ENCODE measurements at places on chromosomes 16 and 17.
A peak's percentile ranks its signal among the peaks of the same experiment; 100 is the strongest.

- DNase-seq: no peak
Measured at GRCh38 chr17:38332735-38333134, 11.0 kb downstream of the GPR179 start.

DNA sequence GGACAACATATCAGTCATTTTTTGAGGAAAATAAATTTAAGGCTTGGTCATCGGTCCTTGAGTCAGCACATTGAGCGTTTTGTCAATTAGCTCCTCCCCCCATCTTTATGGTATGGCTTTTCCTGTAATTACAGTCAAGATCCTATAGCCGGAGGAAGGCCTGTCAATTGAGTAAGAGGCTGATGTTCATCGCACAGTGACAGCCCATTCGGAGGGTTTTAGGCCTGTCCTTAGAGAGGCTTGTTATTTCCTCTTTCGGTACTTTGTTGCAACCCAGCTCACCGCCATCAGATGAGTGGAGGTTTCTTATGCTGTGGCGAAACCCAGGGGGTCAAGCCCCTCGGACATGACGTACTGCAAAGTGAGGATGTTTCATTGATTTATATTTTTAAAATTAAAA is 395.2 kb downstream of the WWOX start:
- no peak for DNase-seq

- no peak for DNase-seq
Measured at GRCh38 chr17:17675925-17676534, 5.2 kb upstream of the RAI1 start.

- DNase-seq: no peak
Measured at GRCh38 chr16:59545721-59546120, 811.6 kb upstream of the GOT2 start.

DNA sequence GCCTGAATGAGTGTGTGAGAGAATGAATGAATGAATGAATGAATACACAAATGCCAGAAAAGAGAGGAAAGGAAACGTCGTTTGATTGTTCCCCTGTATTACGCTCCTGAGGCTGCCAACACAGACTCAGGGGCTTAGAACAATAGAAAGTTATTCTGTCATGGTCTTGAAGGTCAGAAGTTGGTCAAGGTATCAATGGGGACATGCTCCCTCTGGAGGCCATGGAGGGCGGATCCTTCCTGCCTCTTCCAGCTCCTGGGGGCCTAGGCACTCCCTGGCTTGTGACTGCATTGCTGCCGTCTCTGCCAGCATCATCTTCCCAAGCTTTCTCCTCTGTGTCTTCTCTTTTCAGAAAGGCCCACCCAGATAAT is 1.5 kb upstream of the SLC38A8 start:
- DNase-seq: peak; percentile 39

- no peak for DNase-seq
Measured at GRCh38 chr16:82476786-82477185, 150.0 kb upstream of the CDH13 start.

DNA sequence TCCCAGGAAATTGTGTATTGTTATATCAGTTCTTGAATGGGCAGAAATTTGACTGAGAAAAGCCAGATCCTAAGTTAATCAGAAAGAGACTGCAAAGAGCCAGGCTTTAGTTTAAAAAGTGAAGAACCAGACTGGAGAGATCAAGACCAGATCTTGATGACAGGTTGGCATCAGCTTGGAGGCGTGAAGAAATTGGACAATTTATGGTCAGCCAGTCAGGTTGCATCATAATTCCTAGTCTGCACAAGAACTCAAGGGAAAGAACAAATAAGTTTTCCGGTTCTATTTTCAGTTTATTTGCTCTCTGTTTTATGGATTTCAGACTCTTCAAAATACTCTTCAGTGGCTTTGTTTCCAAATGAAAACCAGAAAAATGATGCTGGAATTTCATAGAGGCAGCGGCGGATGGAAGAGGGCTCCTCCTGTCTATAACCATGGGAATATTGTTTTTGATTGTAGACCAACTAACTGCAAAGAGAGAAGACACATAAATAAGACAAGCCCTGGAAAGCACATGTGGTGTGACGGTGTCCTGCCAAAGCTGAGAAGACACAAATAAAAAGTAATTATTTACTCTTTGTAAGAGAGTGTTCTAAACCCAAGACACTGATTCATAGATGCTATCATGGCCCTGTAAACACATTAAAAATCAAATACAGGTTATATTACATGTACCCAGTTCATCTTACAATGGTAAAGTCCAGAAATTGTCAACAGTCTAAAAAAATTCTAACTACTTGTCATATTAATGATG is 91.7 kb downstream of the PCTP start:
- DNase-seq: no peak

GRCh38 chr16:63813862-63814261 is 1308.0 kb downstream of the CDH11 start:
- no peak for DNase-seq

GRCh38 chr16:48035142-48035541 is 120.7 kb downstream of the ABCC12 start:
- no peak for DNase-seq

DNA sequence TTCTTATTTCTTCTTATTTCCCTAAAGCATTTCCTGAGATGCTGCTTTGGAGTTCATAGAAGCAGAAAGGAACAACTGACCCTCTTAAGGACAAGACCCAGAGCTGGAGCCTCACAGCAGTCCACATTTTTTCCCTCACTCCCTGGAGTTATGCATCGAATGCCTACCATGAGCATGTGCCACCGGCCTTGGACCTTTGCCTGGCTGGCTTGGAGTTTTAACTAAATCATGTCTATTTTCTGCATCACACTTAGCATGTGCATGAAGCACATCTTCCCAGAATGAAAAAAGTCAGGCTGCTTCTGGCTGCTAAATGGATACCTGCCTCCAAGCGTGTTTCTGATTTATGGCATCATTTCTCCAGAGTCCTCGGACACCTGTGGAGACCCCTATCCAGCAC is 104.5 kb downstream of the SPACA3 start:
- DNase-seq: no peak

GRCh38 chr16:68041783-68042182 is 18.7 kb downstream of the DUS2 start:
- DNase-seq: no peak
